Germinal center (tissue), 1 donor: ENCODE measurements at places on chromosomes 3 and 15.
A peak's percentile ranks its signal among the peaks of the same experiment; 100 is the strongest.

GRCh38 chr15:85485956-85486567 lies 105.7 kb downstream of the AKAP13 start:
- peak; percentile 69 for DNase-seq

DNA sequence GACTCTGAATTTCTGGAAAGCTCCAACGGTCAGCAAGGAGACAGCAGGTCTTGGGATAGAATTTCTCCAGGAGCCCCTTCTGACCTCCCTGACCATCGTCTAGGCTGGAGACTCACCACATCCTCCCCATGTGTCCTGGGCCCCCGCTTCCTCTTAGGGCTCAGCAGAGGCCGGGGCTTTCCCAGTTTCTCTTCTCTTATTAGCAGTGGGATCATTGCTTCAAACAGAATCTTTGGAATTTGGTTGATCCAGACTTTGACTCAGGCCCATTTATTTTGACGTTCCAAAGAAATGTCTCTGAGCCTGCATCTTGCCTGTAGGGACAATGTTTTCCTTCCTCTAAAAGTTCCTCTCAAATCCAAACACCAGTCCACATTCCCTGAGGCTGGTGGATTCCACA lies 38.4 kb upstream of the SLC6A6 start:
- DNase-seq, result no peak

GRCh38 chr3:76700323-76700722 lies 339.6 kb upstream of the ROBO2 start:
- DNase-seq, result no peak

GRCh38 chr3:5255404-5256344 lies 68.2 kb downstream of the EDEM1 start:
- no peak for DNase-seq

DNA sequence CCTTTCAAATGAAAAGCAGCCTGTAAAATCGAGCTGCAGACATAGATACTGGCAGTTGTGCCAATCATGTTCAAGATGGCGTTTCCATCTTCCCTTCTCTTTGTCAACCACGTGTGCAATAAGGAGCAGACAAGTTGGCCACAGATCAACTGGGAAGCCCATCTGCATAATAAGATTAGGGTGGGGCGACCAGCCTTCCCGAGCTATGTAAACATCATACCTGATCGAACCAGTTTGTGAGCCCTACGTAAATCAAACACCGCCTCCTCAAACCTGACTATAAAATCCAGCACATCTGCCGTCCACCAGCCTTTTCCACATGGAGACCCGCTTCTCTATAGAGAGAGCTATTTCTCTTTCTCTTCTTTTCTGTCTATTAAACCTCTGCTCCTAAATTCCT lies 37.2 kb downstream of the TRIM42 start:
- DNase-seq, result no peak

DNA sequence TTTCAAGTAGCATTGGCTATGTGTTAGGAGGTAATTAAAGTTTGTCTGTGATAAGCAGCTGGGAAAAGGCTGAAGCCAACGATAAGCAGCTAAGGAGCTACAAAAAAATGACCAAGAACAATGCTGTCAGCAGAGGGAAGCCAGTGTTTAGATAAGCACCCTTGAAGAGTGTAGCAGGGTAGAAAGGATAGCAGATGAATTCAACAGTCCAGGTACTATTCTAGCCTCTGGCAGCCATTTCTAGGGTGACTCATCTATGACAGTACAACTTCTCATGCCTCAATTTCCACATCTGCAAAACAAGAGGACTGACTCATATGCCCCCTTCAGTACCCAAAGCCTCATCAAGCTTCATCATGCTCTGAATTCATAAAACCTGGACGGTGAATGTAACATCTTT lies 617.6 kb upstream of the UBE2E2 start:
- no peak for DNase-seq

DNA sequence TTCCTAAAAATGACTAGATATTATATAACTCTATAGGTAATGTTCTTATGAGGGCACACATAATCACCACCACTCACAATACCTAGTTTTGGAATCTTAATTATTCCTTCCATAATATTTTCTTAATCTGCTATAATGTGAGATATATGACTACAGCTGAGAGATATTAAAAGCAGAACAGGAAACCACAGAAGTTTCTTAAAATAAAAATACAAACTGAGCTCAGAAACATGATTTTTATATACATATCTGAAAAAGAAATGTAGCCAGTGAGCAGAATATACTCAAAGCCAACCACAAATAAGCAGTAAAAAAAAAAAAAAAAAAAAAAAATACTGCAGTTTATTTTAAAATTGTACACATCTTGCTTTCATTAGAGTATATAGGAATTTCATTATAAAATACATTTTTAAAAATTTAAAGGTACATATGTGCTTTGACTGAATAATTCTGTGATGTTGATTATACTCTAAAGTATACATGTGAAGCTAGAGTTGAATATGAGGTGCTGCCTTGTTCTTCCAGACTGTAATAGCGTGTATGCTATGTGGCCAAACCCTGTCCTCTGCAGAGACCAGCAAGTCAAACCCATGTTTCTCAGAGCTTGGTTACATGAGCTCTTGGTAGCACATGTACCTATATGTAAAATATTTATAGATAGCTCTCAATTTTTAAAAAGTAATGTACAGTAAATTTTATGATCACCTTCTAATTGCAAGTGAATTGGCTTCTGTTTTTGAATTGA lies 175.0 kb downstream of the UBE2E2 start:
- no peak for DNase-seq

- no peak for DNase-seq
These were observed 251.5 kb downstream of the PLCL2 start for GRCh38 chr3:17136136-17136721.

DNA sequence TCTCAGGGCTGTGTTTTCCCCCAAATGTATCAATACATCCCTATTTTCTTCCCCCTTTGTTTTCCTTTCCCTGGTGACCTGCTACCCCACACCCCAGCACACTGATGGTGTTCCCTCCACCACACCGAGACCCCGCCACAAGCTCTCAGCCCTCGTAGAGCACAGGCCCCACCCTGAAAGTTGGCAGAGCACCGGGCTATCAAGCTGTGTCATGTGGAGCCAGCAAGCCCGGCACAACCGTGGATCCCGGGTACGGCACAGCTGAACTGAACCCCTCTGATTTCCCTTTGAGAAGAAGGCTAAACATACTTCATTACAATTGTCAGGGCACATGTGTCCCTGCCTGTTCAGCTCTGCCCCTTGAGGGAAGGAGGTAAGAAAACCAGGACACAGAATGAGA lies 69.9 kb downstream of the LRIG1 start:
- DNase-seq, result no peak

GRCh38 chr3:123783050-123783689 lies 101.0 kb downstream of the MYLK start:
- DNase-seq, result no peak

- DNase-seq, result no peak
These were observed 22.8 kb downstream of the STRIT1 start for GRCh38 chr3:155270485-155271342.

- no peak for DNase-seq
These were observed 139.9 kb downstream of the SEMA6D start for GRCh38 chr15:47857014-47857775.

- no peak for DNase-seq
These were observed 67.9 kb upstream of the KY start for GRCh38 chr3:134718726-134719125.

- no peak for DNase-seq
These were observed 68.8 kb upstream of the MEX3B start for GRCh38 chr15:82114660-82115059.

GRCh38 chr3:53817211-53817610 lies 29.0 kb downstream of the CHDH start:
- DNase-seq, result no peak

DNA sequence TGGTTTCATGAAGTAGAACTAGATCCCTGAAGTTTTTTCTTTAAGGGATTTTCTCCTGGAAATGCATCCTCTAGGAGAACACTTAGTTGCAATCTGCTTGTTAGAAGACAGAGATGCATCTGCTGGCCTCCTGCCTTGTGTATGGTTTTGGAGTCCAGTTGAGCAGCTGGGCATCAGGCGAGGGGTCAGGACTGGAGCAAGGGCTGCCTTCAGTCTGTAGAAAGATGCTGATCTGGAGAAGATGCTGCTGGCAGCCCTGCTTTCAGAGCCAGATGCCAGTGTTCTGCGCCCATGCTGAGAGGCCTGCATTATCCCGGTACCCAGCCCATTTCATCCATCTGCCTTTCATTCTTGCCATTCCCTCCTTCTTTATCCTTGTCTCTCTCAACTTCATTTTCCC lies 77.4 kb downstream of the CHCHD6 start:
- no peak for DNase-seq

- DNase-seq, result no peak
These were observed 8.1 kb upstream of the MUC13 start for GRCh38 chr3:124942613-124943012.

DNA sequence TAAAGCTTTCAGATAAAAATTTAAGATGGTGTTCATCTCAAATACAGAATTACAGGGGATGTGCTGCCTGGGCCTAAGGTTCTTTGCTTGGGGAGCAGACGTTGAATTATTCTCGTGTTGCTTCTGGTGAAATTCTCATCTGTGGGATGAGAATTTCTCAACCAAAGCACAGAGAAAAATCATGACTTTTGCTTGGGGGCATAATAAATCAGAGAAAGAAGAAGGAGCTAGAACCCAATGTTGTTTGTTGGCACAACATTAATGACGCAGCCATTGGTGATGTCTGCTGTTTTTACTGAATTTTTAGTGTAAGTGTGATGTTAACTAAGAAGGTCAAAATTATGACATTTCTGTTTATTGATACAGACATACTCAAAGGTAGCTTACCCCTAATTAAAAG lies 35.7 kb downstream of the P3H2 start:
- DNase-seq, result no peak

- DNase-seq, result no peak
These were observed 1.7 kb upstream of the RBP2 start for GRCh38 chr3:139477710-139478640.

GRCh38 chr15:74648051-74648842 lies 32.6 kb downstream of the CLK3 start:
- no peak for DNase-seq

DNA sequence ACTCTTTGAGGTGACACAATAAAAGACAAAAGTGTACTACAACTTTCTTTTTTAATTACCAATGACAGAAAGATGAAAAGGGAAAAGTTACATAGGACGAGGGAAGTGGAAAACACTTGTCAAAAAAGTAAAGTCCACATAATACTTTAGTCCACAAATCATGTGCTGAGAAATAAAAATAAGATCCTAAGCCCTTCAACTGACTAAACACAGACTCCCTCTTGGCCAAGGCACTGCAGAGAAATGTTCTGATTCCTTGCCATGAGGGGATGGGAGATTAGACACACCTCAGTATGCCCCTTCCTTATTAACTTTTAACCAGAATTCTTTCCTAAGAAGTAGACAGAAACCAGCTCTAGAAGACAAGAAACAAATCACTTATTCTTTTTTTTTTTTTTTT lies 59.5 kb upstream of the TGFBR2 start:
- DNase-seq, result no peak

GRCh38 chr15:61122647-61123375 lies 106.3 kb downstream of the RORA start:
- no peak for DNase-seq

DNA sequence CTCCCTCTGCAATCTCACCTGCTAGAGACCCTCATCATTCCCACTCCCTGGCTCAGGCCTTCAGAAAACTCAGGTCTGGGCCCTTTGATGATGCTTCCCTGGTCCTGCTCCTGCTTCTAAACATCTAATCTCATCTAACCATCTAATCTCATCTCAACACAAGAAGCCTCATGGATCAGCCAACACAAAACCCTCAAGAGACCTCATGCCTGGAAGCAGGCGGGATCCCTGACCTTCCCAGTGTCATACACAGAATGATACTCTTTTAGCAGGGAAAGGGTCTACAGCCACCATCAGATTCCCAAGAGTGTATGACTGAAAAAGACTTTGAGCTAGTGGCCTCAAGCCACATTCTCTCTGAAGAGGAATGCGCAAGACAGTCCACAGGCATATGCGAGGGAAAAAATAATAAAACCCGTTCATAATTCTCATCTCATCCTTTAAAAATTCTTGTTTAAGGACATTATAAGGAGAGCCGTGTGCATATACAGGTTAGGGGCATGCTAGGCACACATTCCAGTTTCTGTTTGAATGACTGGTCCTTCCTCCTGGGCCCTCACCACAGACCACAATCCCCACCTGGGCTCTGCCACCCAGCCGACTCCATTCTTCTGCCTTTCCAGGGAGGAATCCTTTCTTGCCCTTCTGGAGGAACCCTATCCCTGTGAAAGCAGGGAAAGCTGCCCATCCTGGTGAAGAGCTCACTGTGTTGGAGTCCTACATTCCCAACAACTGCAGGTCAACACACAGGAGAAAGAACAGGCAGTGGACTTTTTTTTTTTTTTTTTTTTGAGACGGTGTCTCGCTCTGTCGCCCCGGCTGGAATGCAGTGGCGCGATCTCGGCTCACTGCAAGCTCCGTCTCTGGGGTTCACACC lies 2.2 kb downstream of the ZXDC start:
- DNase-seq, result no peak

- no peak for DNase-seq
These were observed 11.3 kb downstream of the PPARG start for GRCh38 chr3:12300137-12300536.

GRCh38 chr3:99250272-99250671 lies 348.8 kb upstream of the DCBLD2 start:
- no peak for DNase-seq

GRCh38 chr3:46892285-46893145 lies 15.0 kb downstream of the PTH1R start:
- peak; percentile 30 for DNase-seq

DNA sequence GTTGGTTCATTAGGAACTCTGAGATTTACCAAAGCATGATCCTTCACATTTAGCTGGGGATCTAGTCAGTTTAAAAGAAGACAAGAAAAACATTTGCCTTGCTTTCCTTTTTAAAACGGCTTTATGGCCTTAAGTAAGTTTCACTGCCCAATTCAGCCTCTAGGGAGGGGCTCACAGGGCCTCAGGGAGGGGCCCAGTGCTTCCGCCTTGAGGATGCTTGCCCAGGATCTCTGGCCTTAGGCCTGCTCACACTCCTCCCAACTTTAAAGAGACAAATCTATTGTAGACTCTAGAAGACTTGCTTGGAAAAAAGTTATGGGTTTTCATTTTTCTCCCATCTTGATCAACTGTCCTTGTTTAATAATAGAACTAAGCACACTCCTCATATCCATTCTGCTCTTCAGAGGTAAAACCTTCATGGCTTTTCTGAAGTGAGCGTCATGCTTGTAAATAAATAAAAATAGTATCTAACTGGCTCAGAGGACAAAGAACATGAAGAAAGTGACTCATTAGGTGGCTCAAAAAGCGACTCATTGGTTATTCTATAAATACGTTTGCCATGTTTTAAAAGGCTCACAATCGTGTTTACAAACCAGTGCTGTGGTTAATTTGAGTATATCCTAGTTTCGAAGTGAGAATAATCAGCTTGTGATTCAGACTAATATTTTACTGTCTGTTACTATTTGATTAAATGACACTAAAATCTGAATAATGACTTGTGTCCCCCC lies 13.7 kb downstream of the PDHB start:
- DNase-seq, result no peak

DNA sequence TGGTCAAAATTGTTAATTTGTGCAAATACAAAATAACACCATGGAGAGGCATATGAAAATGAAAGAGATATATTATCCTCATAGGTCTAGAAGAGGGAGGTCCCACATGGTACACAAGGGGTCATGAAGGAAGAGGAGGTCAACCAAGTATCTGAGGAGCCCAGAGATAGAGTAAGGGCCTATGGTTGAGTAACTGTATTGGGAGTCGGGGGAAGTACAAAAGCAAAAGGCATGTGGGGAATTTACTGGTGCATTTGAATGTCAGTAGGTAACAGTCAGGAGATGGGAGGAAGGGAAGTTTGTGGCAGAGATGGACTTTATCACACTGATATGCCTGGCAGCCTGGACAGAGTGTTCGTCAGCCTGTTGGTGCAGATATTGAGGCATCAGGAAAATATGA lies 1113.7 kb downstream of the OTOL1 start:
- no peak for DNase-seq

GRCh38 chr3:16112910-16113504 lies 61.5 kb upstream of the GALNT15 start:
- DNase-seq, result no peak
